ENCODE measurements at places on chromosomes 4 and X.

DNA sequence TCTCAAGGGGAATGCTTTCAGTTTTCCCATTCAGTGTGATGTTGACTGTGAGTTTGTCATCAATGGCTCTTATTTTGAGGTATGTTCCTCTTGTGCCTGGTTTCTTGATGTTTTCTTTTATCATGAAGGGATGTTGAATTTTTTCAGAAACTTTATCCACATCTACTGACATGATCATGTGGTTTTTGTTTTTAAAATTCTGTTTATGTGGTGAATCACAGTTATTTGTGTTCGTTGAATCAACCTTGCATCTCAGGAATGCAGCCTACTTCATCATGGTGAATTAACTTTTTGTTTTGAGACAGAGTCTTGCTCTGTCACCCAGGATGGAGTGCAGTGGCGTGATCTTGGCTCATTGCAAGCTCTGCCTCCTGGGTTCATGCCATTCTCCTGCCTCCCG, 263.1 kb upstream of the KLF3 start:
- no peak for DNase-seq

GRCh38 chrX:23008431-23009099, 8.8 kb downstream of the DDX53 start:
- DNase-seq = no peak

DNA sequence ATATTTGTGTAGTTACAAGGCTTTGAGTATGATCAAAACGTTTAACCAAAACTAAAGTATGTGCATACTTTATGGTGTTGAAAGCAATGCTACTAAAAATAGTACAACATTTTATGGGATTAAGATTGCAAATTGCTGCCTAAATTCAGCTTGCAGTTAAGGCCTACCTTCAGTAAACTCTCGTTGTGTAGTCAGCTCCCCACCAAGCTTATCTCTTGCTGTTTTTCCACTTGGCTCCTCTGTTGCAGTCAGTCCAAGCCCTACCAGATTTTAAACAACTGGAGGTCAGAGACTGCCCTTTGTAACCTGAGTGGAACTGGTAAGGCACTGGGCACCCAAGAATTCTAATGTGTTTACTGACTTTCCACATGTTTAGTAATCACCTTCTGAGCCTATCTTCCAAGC, 25.7 kb downstream of the AFF1 start:
- no peak for DNase-seq

DNA sequence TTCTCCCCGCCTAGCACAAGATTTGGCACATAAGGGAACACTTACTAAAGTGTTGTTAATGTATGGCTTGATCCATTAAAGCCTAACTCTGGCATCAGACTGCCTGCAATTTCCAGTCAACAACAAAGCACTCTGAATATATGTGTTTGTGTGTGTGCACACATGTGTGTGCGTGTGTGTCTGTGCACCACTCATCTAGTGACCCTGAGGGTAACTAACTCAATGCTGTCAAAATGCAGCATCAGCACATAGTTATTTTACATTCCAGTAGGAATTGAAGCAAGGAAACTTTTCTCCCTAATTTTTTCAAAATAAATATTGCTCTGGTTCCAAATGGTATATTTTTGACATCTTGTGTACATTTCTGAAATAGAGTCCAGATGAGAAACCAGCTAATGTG, 94.4 kb downstream of the SHROOM4 start:
- no peak for DNase-seq

DNA sequence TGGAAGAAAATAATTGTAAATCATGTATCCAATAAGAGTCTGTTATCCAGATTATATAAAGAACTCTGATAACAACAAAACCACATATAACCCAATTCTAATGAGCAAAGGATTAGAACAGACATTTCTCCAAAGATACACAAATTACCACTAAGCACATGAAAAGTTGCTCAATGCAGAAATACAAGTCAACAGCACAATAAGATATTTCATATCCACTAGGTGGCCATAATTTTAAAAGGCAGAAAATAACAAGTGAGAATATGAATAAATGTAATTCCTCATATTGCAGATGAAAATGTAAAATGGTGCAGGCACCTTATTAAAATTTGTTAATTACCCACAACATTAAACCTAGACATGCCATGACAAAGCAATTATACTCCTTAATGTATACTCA, 73.9 kb upstream of the ZCCHC13 start:
- no peak for DNase-seq
